Panc1 (cell line): ENCODE measurements at places on chromosomes 7 and 10. TPM values are rescaled to one million over a fixed set of nuclear protein-coding genes. Genes with fewer than 3 reads are reported as not detected.
A peak's percentile ranks its signal among the peaks of the same experiment; 100 is the strongest.

- H3K27ac ChIP-seq: peak overlapping the region; percentile 66
- H3K27me3 ChIP-seq: no peaks in the 10 kb centered on the region
- no peaks in the 10 kb centered on the region for H3K36me3 ChIP-seq
- peak; percentile 54 for DNase-seq
- no peak overlapping the region for H3K4me3 ChIP-seq
- peaks cover 3% of the 10 kb centered on the region; the same call in 1 of the 2 replicates for H3K4me1 ChIP-seq
Observed at GRCh38 chr10:34280599-34281374, 534.3 kb downstream of the PARD3 start.

GRCh38 chr10:71582506-71583475 is 136.8 kb downstream of the C10orf105 start:
- no peak for DNase-seq
- peaks cover 10% of the 10 kb centered on the region for H3K27me3 ChIP-seq
- no peak overlapping the region for H3K4me3 ChIP-seq
- no peak overlapping the region for H3K27ac ChIP-seq

DNA sequence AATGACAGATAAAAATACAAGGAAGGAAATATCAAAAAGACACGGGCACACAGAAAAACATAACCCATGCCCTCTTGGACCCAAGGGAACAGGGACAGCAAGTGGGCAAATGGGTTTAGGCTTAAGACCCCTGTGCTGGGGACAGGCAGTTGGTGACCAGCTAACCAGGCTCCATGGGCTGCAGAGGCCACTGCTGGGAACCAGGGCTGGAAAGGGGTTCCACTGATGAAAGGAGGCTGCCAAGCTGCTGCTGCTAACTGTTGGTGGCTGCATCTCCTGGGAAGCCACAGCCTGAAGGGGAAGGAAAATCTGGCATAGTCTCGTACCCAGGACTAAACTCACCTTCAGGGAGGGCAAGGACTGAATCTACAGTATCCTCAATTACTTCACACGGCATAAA is 579.2 kb upstream of the MGMT start:
- H3K4me1 ChIP-seq: no peaks in the 10 kb centered on the region
- no peak overlapping the region for H3K27ac ChIP-seq
- no peaks in the 10 kb centered on the region for H3K36me3 ChIP-seq
- no peaks in the 10 kb centered on the region for H3K27me3 ChIP-seq
- no peak for DNase-seq

- no peak for DNase-seq
- H3K27ac ChIP-seq: peak overlapping the region; percentile 73
- peaks cover 27% of the 10 kb centered on the region for H3K4me1 ChIP-seq
- no peak overlapping the region for H3K4me3 ChIP-seq
- H3K27me3 ChIP-seq: no peaks in the 10 kb centered on the region
- no peaks in the 10 kb centered on the region for H3K36me3 ChIP-seq
Observed at GRCh38 chr7:117827862-117828261, 45.4 kb downstream of the CTTNBP2 start.

DNA sequence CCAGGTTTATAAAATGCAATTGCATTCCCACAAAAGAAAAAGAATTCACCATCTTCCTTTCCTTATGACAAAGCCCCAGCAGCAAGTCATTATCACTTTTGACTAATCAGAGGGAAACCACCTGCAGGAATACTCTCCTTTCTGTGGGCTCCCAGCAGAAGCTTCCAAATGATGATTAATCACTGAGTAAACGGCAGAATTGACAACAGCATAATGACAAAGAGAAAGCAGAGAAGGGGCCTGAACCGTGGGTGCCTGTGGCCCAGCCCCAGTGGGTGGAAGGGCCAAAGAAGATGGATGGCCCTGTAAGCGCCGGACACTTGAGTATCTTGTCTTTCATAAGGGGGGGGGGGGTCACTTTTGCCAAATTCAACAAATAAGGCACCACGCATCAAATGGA is 152.4 kb upstream of the NRBF2 start:
- no peak for DNase-seq
- H3K36me3 ChIP-seq: no peaks in the 10 kb centered on the region
- no peak overlapping the region for H3K27ac ChIP-seq
- no peak overlapping the region for H3K4me3 ChIP-seq

DNA sequence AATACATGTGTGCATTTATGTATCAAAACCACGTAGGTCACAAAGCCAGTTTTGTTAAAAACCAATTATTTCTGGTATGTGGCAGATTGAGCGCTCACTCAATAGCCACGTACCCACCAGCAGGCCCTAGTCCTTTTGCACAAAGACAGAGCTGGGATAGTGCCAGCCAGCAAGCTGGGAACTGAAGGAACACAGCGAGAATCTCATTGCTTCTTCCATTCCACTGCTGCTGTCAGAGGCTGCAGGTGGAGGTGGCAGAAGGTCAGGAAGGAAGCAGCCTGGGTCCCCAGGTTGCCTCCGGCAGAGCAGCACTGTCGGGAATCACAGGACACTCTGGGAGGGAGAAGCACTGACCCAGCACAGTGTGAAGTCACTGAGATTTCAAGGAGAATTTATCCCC is 385.5 kb upstream of the PFKP start:
- H3K27ac ChIP-seq: no peak overlapping the region
- DNase-seq: no peak
- H3K4me3 ChIP-seq: no peak overlapping the region
- no peaks in the 10 kb centered on the region for H3K36me3 ChIP-seq
- no peaks in the 10 kb centered on the region for H3K4me1 ChIP-seq
- H3K27me3 ChIP-seq: no peaks in the 10 kb centered on the region

DNA sequence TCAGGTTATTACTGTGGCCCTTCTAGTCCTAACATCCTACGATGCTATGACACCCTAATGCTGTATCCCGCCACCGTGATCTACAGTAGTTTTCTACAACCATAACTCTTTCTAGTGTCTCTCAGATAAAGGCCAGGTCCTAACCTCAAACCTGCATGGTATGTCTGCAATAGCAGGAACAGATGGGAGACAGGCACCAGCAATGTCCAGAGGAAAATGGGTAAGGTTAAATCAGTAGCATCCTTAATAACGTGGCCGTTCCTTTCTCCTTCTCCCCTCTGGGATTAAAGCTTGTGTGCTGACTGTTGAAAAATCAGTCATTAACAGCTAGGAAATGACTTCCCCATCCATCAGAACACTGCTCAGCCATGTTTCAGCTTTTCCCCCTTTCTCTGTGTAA is 321.9 kb upstream of the NPVF start:
- H3K27me3 ChIP-seq: peaks cover 6% of the 10 kb centered on the region; the same call in 1 of the 2 replicates
- no peaks in the 10 kb centered on the region for H3K36me3 ChIP-seq
- no peaks in the 10 kb centered on the region for H3K4me1 ChIP-seq
- no peak overlapping the region for H3K4me3 ChIP-seq

GRCh38 chr7:139119486-139119849 is 9.9 kb upstream of the ZC3HAV1 start:
- H3K27me3 ChIP-seq: no peaks in the 10 kb centered on the region; the same call in 1 of the 2 replicates
- H3K4me1 ChIP-seq: peaks cover 11% of the 10 kb centered on the region
- no peak overlapping the region for H3K27ac ChIP-seq
- H3K36me3 ChIP-seq: no peaks in the 10 kb centered on the region

GRCh38 chr10:49055221-49055849 is 60.0 kb downstream of the VSTM4 start:
- peaks cover 11% of the 10 kb centered on the region for H3K27me3 ChIP-seq
- no peaks in the 10 kb centered on the region for H3K4me1 ChIP-seq
- no peak for DNase-seq
- H3K4me3 ChIP-seq: no peak overlapping the region

Gene RSU1
- total RNA-seq: 55.6 TPM
